ENCODE measurements at places on chromosomes 5 and 9.

- DNase-seq: no peak
These were observed 2148.9 kb upstream of the ACO1 start for GRCh38 chr9:30235564-30235963.

- no peak for DNase-seq
These were observed 9.1 kb upstream of the TBCA start for GRCh38 chr5:77785229-77785628.

DNA sequence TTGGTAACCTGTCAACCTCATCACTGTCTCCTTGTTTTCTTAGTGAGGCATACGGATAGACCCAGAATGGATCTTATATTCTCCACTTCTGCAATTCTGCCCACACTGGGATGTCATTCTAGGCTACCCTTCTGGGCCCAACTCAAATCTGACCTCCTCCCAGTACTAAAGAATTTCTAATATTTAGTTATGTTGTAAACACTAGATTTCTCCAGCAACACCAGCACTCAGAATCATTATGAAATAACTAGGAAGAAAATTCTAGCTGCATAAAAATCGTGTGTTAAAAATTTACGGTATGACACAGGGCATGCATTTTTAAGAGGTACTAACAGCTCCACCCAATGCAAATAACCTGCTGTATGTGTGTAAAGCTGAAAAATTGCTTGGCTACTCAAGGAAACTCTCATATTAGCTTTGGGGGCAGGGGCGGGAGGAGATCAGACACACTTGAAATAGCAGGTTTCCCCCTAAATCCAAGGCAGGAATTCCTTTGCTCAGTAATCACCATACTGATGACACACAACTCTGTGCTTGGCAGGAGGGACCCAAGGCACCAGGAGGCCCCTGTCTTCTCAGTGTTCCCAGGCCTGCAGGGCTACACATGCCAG is 27.3 kb downstream of the MACROH2A1 start:
- no peak for DNase-seq

GRCh38 chr5:17135050-17135449 is 82.4 kb upstream of the BASP1 start:
- DNase-seq: no peak

- DNase-seq: no peak
These were observed 10.6 kb upstream of the PARP8 start for GRCh38 chr5:50655810-50656205.

DNA sequence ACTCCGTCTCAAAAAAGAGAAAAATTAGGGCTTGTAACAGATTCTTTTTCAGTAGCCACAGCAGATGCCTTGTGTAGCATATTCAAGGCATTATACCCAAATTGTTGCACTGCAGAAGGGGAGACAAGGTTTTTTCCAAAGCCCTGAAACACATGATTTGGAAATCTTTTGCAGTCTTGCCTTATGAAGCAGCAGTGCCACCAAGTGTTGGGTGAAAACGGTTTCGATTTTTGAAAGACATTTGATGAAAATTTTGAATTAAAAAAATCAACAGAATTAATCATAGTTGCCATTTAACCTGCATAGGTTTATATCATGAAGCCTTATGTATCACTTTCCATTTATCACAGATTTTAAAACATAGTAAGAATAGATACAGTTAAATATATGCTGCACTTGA is 479.5 kb downstream of the TAF11L14 start:
- no peak for DNase-seq

DNA sequence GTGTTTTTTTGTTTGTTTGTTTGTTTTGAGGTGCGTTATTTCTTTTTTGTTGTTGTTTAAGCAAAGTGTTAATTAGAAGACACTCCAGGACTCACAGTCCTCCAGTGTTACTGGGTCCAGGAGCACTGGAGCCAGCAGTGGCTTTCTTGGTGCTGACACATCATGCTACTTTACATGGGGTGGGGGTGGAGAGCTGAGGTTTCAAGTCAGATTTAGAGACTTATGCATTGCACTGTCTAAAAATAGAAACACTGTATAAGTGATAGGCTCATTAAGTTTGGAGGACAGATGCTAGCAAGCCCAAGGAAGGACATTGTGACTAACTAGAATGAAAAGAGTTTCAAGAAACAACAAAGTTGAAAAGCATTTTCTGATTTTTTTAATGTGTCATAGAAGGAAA is 2209.2 kb downstream of the MAT2B start:
- no peak for DNase-seq

Data from T-helper 9 cell (primary cell).